ENCODE measurements at places on chromosomes 2 and 18. TPM values are rescaled to one million over a fixed set of nuclear protein-coding genes. Genes with fewer than 3 reads are reported as not detected.
A peak's percentile ranks its signal among the peaks of the same experiment; 100 is the strongest.

Gene CCDC150
- 0.46 TPM for total RNA-seq

- H3K27ac ChIP-seq = no peak overlapping the region
- no peaks in the 10 kb centered on the region for H3K4me1 ChIP-seq
- no peaks in the 10 kb centered on the region for H3K36me3 ChIP-seq
- no peaks in the 10 kb centered on the region for H3K27me3 ChIP-seq
- no peak for DNase-seq
These were observed 86.6 kb downstream of the LRP1B start for GRCh38 chr2:142044197-142044596.

GRCh38 chr2:151823651-151824050 is 4.6 kb downstream of the ARL5A start:
- no peak overlapping the region for H3K4me3 ChIP-seq
- no peaks in the 10 kb centered on the region for H3K27me3 ChIP-seq
- H3K27ac ChIP-seq = no peak overlapping the region
- H3K36me3 ChIP-seq = no peaks in the 10 kb centered on the region
- peaks cover 26% of the 10 kb centered on the region for H3K4me1 ChIP-seq

DNA sequence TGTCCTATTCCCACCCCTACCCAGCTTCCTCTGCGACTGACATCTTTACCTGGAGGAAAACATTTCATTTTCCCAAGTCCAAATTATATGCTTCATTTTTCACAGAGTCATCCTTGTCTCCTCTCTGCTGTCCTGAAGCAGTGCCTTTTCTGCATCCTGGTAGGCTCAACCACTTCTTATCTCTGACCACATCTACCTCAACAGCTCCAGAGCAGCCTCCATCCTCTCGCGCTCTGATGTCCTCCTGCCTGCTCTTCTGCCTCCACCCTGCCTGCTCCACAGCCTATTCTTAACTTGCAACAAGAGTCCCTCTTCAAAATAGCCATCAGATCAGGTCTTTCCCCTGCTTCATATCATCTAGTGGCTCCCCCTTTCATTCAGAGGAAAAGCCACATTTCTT is 457.1 kb downstream of the PARD3B start:
- no peaks in the 10 kb centered on the region for H3K4me1 ChIP-seq
- H3K36me3 ChIP-seq = no peaks in the 10 kb centered on the region
- H3K27me3 ChIP-seq = no peaks in the 10 kb centered on the region
- DNase-seq = no peak
- no peak overlapping the region for H3K27ac ChIP-seq

GRCh38 chr2:69344305-69344704 is 42.7 kb downstream of the GFPT1 start:
- no peaks in the 10 kb centered on the region for H3K27me3 ChIP-seq
- H3K4me1 ChIP-seq = peaks cover 4% of the 10 kb centered on the region
- peaks cover 47% of the 10 kb centered on the region for H3K36me3 ChIP-seq
- DNase-seq = no peak
- no peak overlapping the region for H3K4me3 ChIP-seq
- no peak overlapping the region for H3K27ac ChIP-seq

Gene SCYGR4
- total RNA-seq = not detected

DNA sequence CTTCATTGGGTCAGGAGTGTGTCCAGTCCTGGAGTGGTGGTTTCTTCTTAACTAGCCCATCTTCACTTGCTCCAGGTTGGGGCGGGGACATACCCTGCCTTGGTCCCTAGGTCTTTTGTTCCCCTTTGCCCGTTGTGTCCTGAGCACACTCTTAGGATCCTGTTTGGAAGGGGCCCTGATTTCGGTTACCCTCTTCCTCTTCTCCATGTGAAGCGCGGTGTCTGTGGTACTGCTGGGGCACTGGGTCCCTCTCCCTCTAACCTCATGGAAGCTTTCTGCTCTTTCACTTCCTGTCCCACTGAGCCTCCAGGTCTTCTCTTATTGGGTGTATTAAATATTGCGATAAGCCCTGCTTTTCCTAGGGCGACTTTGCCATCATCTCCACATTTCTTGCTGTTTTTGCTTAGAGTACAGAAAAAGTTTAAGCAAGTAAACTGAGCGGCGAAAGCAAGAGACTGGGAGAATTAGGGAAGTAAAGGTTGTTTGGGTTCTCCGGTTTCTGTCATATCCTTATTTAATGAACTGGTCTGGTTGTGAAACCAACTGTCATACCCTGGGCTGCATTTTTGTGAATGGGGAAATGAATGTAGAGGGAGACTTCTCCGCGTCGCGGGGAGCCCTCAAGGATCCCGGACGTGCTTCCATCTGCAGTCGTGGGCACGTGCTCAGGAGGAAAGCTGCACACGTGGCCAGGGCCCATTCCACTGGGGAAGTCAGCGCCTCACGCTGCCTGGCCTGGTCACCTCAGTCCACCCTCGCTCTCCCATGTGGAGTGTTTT is 73.8 kb upstream of the B3GNT7 start:
- no peak overlapping the region for H3K4me3 ChIP-seq
- H3K36me3 ChIP-seq = no peaks in the 10 kb centered on the region
- H3K27me3 ChIP-seq = no peaks in the 10 kb centered on the region
- H3K4me1 ChIP-seq = peaks cover 3% of the 10 kb centered on the region
- H3K27ac ChIP-seq = peak overlapping the region; percentile 23
- no peak for DNase-seq

All from pancreas (tissue), 10 donors.